ENCODE measurements at places on chromosomes 2 and 18. TPM values are rescaled to one million over a fixed set of nuclear protein-coding genes. Genes with fewer than 3 reads are reported as not detected.

GRCh38 chr2:37816036-37816435 is 109.1 kb upstream of the RMDN2 start:
- DNase-seq: no peak

GRCh38 chr2:142868229-142868762 is 9.2 kb upstream of the KYNU start:
- peak; percentile 78 for DNase-seq

DNA sequence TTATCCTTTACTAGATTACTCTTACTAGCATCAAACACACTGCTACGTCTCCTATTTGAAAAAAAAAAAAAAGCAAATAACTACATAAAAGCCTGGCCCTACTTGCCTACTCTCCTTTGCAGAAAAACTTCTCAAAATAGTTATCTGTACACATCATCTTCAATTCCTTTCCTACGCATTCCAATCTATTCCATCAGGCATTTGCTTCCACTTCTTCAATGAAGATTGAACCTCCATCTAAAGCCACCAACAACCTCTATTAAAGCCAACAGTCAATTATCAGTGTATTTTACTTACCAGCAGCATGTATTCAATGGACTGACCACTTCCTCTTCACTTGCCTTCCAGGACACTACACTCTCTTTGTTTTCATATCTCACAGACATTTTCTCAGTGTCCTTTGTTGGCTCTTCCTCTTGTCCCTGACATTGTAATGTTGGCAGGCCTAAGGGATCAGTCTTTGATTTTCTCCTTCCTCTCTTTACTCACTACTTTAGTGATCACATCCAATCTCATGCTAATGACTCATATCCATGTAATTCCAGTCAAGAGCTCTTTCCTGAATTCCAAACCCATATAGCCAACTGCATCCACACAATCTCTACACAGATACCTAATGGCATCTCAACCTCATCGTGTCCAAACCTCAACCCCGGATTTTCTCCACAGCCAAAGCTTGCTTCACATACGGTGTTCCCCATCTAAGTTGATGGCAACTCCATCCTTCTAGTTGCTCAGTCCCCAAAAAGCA is 131.3 kb downstream of the CCDC148 start:
- DNase-seq: no peak

GRCh38 chr18:69944436-69944835 is 3.2 kb downstream of the CD226 start:
- no peak for DNase-seq

- DNase-seq: no peak
Observed at GRCh38 chr2:121790276-121790956, 35.0 kb downstream of the TSN start.

The C1GALT1C1L gene
- total RNA-seq: 0.62 TPM

DNA sequence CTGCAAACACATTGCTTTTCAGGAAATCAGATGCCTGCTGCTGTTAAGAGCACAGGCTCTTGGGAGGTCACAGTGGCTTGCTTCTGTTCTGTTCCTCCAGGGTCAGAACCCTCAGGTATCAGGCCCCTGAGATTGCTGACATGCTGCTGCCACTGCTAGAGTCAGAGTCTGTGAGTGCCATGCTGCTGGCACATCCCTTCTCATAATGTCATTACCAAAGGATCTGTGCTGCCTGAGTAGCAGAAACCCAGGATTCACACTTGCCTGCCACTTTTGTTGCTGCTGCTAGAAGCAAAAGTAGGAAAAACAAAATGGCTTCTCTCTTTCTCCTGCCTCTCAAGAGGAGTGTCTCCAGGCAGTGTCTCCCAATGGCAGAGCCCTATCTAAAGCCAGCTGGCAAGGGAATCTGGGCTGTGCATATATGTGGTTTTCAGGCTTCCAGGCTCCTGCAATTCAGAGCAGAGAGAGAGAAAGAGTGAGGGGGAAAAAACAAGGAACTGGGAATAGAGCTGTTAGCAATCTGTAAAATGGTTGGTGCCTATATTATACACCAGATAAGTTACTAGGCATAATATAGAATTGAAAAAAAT is 180.3 kb downstream of the MYCN start:
- DNase-seq: no peak

DNA sequence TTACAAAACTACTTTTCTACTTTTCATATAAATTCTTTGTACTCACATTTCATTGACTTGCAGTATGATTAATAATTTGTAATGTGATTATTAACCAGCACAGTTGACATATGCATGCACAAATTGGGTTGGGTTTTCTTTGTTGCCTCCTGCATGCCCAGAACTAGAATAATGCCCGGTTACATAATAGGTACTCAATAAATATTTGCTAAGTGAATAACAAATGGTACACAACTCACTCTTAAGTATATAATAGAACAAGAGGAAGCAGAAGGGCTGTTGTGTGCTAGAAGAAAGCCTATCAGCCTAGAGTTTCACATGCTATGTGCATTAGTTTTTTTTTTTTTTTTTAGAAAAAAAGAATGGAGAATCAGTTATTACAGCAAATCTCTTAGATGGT is 9.3 kb downstream of the RDH14 start:
- no peak for DNase-seq

DNA sequence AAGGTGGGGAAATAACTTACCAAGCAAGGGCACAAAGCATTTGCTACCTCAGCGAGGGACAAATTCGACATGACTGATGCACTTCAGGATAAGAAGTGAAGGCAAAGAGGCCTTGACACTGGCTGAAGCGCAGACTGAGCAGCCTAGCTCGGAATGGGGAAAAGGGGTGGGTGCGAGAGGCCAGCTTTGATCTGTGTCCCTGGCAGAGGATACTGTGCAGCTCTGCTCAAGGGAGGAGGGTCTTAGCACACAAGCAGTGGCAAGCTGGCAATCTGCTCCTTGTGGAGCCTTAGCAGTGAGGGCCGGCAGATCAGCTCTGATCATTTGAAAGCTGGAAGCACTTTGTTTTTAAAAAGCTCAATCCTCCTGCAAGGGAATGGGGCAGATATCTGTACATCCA is 222.3 kb downstream of the ZBTB7C start:
- DNase-seq: peak; percentile 53

The NPAS2 gene
- 38.0 TPM for total RNA-seq

The VPS54 gene
- total RNA-seq: 10.0 TPM

DNA sequence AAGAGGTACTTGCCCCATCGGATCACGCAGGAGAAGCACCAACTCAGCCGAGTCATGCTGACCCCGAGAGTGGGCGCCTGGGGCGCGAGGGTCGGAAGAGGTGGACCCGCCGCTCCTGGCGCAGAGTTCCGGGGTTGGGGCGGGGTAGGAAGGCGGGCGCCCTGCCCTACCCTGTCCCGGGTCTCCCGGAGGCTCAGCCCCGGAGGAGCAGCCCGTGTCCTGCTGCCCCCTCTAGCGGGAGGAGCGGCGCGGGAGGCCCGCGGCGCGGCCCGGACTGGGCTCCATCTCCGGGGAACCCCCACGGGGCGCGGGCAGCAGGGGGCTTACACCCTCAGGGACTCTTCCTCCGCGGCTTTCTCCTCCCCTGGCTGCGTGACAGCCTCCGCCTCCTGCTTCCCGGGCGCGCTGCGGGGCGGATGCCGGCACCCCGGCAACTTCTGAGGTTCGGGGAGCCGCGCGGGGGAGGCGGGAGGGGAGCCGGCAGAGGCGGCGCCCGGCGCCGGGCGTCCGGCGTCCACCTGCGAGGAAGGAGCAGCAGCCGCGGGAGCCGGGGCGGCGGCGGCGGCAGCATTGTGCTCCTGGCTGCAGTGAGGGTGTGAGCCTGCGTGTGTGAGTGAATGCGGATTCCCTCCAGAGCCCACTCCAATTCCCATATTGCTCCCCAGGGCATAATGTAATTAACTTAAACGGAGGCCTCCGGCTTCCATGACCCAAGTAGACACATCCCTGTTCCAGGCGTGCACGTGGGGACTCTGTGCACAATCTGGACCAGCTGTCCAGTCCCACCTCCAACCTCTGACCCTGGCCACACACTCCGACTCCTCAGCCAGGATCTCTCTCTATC is 7.6 kb upstream of the TNS1 start:
- DNase-seq: peak; percentile 79

The ANKRD53 gene
- total RNA-seq: 0.54 TPM
